ENCODE measurements at places on chromosomes 16 and 17.

DNA sequence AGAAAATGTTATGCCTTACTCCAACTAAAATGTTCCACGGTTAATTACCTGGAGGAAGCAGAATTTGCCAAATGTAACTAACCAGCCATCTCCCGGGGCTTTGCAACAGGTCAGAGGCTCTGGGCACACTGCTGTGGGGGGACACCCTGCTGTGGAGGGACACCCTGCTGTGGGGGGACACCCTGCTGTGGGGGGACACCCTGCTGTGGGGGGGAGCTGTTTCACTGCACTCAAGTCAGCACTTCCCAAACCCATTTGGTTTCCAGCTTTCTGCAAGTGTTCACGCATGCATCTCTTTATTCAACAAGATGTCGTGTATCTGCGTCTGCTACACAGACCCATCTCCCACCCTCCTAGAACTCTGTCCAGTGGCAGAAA is 239.5 kb downstream of the C16orf95 start:
- no peak for DNase-seq

DNA sequence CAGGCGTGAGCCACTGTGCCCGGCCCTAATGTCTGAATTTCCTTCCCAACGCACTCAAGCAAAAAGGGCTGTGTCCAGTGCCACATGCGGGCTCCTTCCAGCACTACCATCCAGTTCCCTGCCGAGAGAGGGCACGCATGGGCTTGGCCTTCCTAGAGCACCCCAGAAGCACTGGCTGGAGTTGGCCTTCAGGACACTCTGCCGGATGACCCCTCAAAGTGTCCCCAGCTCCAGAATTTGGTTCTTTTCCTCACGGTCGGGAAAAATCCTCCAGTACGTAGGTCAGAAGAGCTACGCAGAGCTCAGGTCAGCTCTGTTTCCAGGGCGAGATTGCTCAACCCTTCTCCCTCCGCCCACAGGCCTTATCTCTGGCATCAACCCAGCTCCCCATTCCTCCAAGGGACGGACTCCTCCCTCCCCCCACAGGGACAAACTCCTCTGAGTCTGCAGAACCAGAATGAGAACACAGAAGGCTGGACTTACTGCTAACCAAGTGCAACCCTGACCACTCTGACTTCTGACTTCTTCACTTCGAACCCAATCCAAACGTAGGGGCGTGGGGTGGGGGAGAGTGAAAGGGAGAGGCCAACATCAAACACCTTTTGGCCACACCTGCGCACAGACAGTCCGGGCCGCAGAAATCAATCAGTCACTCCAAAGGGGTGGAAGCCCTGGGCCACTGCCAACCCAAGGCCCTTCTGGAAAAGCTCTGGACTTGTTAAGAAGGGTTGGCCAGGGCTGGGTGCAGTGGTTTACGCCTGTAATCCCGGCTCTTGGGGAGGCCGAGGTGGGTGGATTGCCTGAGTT is 3.6 kb downstream of the CDC42EP4 start:
- peak; percentile 93 for DNase-seq

DNA sequence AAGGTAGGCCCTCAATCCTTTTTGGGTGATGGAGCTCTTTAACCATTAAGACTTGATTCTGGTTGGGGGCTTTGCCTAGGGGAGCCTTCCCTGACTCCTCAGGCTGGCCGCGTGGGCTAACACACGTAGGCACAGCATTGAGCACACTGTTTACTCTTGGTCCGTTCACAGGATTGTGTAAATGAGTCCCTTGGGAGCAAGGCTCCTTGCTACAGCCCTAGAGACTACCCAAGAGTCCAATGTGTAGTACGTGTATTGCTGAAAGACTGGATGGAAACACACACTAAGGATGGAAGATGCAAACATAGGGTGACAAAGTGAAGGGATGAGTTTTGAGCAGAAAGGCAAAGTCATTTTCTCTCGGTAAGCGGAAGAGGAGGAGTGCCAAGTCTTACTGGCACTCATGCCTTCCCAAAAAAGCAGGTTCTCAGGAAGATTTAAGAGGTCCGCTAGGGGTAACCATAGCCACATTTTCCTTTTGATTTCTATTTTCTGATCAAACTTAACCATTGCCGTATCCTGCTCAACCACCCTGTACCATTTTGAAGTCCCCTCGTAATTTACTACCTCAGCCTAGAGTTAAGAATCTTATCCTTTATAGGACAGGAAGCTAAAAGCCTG is 911 bp upstream of the ITGA2B start:
- no peak for DNase-seq

GRCh38 chr17:17560975-17561374 is 30.5 kb downstream of the PEMT start:
- no peak for DNase-seq

- peak; percentile 57 for DNase-seq
These were observed 165.7 kb downstream of the CMIP start for GRCh38 chr16:81610144-81610842.

GRCh38 chr16:25124503-25124902 is 13.0 kb downstream of the LCMT1 start:
- no peak for DNase-seq

- DNase-seq, result no peak
These were observed 5.8 kb upstream of the SETD6 start for GRCh38 chr16:58509256-58510096.

- DNase-seq, result no peak
These were observed 40.8 kb downstream of the AKAP1 start for GRCh38 chr17:57125866-57126265.

DNA sequence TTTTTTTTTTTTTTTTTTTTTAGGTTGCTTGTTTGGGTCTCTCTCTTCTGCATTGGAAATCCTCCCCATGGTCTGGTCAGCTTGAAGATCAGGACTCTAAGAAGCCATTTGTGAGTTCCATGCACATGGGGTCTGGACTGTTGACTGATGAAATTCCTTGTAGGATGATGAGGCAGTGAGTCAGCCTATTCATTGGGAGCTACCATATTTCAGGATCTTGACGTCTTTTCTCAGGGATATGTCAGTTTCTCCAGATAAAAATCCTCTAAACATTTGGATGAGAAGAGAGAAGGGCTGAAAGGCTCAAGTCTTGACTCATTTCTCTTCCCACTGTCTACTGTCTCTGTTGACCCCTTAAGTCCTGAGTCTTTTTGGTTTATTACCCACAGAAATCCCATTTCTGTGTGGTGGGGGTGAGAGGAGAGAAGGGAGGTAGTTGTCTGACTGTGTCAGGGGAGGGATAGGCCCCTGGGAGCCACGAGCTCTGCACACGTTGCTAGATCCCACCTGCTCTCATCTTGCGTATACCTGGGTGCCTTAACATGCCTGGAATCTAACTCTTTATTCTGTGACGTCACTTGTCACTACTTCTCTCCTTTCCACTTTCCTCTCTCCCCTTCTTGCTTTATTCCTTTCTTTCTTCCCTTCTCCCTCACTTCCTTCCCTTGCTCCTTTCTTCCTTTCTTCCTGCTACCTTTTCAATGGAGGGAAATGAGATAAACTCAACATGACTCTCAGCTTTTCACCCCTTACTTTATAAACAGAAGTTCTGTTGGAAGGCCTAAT is 333.1 kb upstream of the XYLT1 start:
- no peak for DNase-seq

Measured in left colon (tissue), 2 donors.